Fibroblast of skin of back (primary cell): ENCODE measurements at places on chromosomes 7 and 10.

DNA sequence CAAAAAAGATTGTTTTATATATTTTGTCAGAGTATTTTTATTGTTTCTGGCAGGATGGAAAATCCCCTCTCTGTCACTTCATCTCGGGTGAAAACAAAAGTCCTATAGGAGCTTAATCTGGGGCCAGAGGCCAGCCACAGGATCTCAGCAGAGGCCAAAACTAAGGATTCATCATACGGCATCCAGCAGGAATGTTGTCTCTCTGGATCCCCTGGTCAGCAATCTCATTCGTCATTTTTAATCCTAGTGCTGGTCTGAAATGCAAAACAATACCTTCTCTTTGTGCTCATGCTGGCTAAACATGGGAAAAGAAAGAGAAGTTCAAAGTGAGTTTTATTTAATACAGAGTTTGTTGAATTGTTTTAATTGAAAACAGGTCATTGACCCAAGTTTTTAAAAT, 482.5 kb upstream of the AUTS2 start:
- DNase-seq, result peak; percentile 77

DNA sequence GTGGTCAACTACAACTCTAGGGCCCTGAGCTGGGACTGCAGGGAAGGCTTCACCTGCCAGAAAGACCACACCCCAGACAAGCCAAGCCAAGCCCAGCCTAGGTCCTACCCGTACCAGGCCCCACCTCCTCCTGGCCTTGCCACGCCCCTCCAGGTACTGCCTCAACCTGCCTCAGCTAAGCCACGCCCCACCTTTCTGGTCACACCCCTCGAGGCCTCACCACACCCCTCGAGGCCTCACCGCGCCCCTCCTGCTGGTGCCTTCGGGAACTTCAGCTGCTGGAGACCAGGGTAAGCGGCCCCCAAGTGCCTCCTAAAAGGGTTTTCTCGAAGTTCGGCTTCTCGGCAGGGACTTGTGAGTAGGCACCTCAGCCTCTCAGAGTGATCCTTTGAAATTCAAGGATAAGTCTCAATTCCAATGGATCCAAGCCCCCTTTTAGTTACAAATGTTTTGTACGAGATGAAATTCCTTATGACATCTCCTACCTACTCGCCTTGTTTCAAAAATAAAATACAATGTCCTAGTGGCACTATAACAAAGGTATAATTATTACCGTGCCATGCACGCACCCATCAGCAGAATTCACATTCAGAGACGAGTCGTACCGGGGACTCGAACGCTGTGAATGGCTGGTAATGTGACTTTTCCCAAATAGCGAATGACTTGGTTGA, 171.2 kb downstream of the ARHGAP21 start:
- DNase-seq, result no peak

- DNase-seq, result no peak
These were observed 135.6 kb downstream of the TMEM178B start for GRCh38 chr7:141209454-141209853.

DNA sequence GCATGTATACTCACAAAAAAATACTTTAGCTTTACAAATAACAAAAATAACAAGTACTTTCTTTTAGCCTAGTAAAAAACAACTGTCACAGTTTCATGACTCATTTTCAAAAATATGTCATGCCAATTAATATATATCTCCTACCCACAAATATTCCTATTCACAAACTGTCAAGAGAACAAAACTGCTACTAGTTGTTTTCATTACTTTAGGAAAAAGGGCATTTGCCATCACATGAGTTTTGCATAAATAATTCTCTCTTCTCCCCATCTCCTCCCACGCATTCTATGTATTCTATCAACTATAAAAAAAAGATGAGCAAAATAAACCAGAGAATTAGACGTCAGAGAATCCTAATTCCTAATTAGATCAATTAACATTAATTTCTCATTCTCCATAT, 87.6 kb downstream of the PIP4K2A start:
- DNase-seq, result peak; percentile 49

DNA sequence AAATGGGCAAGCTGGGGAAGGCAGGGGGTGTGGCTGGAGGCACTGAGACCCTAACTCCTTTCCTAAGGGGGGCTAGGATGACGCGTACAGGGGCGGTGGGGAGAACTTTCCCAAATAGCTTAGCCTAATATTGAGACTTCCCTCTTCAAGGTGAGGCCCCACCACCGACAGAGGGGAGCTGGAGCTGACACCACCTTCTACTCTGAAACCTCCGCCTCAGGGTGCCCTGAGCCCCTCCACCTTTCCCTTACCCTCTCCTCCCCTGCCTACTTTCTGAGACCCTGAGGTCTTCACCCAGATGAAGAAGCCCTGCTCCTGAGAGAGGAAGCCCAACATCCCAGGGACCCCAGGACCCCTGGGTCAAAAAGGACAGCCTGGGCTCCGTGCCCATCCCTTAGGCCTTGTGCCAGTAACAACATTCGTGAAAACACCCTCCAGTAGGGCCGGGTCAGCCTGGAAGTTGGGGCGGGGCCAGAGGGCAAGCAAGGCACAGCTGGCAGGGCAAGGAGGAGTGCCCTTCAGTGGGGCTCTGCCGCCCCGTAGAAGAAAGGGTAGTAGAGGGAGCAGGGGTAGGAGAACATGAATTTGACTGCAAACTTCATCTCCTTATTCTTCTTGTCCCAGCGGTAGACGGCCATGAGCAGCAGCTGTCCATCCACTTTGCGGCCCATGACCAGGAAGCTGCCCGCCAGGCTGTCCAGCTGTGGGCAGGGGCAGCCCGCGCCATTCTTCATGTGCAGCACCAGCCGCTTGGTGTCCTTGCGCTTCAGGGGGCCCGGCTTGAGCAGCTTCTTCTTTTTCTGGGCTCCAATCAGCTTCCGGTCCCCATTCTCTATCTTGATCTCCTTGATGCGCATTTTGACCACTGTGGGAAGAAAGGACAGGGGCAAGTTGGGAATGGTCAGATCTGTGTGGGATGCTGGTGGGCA, 4.5 kb downstream of the SFRP5 start:
- no peak for DNase-seq

DNA sequence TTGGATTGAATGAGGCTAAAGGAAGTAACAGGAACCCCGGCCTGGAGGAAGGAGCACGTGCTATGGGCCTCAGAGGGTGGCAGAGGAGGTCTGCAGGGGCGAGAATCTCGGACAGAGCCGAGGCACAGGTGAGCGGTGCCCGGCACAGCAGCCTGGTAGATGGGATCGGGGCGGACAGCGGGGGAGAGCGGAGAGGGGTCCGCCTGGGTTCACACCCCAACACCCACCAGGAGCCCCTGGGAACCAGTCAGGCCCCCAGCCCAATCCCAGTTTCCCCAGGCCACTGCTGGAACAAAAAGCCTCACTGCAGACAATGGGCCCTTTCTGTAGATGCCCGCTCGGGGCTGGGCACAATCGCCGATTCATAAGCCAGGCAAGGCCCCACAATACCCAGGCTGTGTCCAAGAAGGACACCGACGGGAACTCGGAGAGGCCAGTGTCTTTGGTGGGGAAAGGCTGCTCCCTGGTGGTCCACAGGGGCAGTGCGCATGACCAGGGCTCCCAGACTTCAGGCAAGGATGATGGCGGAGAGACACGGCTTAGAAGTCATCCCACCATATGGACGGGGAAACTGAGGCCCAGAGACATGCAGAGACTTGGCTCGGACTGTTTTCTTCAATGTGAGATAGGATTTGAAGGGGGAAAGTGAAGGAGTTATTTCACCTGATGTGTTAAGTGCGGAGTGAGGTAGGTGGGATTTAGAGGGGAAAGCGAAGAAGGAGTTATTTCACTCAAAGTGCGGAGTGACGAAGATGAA, 106.9 kb upstream of the GPR26 start:
- DNase-seq, result peak; percentile 43

GRCh38 chr10:89092981-89093380, 102.4 kb downstream of the FAS start:
- DNase-seq, result no peak

GRCh38 chr7:103990991-103991390, 1.5 kb upstream of the RELN start:
- DNase-seq, result no peak

DNA sequence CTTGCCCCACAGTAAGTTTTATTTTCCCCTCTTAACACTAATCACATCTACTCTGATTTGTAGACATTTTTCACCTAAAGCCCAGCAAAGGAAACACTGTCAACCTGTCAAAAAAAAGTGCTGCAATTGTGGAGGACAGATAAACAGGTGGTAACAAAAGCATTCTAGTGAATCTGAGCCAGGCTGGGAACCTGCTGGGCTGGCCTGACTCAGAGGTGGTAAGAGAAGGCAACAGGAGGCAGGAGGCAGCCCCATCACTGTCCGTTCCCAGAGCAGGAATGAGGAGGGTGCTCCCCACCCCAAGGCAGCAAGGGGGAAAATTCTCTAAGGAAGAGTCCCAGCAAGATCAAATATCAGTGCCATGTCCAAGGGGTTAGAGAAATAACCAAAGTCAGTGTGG, 19.5 kb upstream of the HERPUD2 start:
- DNase-seq, result no peak

- DNase-seq, result no peak
These were observed 587 bp upstream of the CELF2 start for GRCh38 chr10:11017000-11017569.

- DNase-seq, result no peak
These were observed 56.0 kb downstream of the GSAP start for GRCh38 chr7:77360104-77360503.
